ENCODE measurements at places on chromosomes 7 and 10.
A peak's percentile ranks its signal among the peaks of the same experiment; 100 is the strongest.

GRCh38 chr7:46220066-46220630 lies 299.1 kb upstream of the IGFBP3 start:
- no peak for DNase-seq

- peak; percentile 2 for DNase-seq
Measured at GRCh38 chr10:67088036-67088435, 162.2 kb downstream of the LRRTM3 start.

DNA sequence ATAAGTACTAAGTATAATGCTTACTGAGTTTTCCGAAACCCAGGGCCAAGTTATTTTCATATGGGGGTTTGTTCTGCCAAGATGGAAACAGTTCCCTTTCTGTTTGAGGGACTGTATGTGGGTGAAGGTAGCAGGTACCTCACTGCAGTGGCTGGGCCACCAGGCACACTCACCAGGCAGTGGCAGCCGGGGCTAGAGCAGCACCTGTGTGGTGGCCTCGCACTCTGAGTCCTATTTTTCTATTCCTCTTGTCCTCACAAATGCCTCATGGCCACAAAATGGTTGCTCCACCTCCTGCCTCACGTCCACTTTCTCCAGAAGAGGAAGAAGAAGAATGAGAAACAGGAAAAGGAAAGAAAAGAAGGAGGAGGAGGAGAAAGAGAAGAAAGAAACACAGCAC lies 167.3 kb upstream of the SHH start:
- DNase-seq, result no peak

- no peak for DNase-seq
Measured at GRCh38 chr7:87128861-87129267, 23.4 kb upstream of the DMTF1 start.

GRCh38 chr10:61900829-61901792 lies at the start of gene ARID5B:
Gene ARID5B (plus strand): TSS chr10:61901699. CDS start chr10:61901710, 11 bp downstream.
- DNase-seq, result no peak

GRCh38 chr10:63093227-63093626 lies 39.9 kb upstream of the NRBF2 start:
- no peak for DNase-seq

GRCh38 chr7:110347081-110347480 lies 743.8 kb upstream of the LRRN3 start:
- DNase-seq, result no peak

DNA sequence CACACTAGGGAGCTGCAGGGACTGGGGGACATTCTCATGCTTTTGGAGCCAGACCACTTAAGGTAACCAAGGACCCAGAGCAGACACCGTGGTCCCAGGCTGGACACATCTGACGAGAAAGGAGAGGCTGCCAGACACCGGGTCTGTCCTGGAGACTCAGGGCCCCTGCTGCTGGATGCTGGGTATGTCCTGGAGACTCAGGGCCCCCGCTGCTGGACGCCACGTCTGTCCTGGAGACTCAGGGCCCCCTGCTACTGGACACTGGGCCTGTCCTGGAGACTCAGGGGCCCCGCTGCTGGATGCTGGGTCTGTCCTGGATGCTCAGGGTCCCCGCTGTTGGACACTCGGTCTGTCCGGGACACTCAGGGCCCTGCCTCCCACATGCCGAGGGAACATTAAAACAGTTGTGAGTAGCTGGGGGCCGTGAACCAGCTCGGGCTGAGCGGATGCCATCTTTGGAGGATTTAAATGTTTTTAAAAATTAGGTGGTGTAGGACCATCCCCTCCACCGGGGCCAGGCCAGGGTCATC lies 249.7 kb downstream of the DNAJB6 start:
- no peak for DNase-seq
